ENCODE measurements at places on chromosomes 1 and 21.

GRCh38 chr1:193201021-193201420, 14.6 kb upstream of the B3GALT2 start:
- DNase-seq: no peak

- no peak for DNase-seq
These were observed 258.7 kb upstream of the SNX7 start for GRCh38 chr1:98402860-98403259.

GRCh38 chr1:176193663-176194062, 13.4 kb downstream of the COP1 start:
- no peak for DNase-seq

DNA sequence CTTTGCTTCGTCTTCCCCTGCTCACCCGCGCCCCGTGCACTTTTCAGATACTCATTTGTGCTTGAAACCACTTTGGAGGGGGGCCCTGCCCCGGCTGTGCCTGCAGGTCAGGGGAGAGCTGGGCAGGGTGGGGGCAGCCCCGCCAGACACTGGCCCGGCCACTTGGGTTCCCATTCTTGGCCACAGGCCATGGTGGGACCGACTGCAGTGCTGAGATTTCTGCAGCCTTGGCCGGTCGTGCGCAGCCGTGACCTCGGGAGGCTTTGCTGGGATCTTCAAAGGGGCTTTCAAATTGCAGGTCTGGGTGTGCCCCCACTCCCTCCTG, 54.5 kb upstream of the TTC34 start:
- no peak for DNase-seq

DNA sequence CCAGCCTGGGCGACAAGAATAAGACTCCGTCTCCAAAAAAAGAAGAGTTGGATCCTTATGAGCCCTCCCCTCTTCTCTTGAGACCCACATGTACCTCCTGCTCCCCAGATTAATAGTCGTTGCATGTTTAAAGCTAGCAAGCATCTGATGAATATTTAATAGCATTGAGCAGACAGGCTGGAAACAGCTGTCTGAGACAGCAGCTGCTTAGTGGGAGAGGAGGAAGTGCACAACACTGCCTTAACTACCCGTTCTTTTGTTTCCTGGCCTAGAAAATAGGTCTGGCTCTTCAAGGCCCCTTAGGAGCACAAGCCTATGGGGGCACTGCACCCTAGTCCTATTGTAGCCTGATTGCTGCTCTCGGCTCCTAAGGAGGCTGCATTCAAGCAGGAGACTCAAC, 17.3 kb upstream of the TMEM39B start:
- DNase-seq: no peak

DNA sequence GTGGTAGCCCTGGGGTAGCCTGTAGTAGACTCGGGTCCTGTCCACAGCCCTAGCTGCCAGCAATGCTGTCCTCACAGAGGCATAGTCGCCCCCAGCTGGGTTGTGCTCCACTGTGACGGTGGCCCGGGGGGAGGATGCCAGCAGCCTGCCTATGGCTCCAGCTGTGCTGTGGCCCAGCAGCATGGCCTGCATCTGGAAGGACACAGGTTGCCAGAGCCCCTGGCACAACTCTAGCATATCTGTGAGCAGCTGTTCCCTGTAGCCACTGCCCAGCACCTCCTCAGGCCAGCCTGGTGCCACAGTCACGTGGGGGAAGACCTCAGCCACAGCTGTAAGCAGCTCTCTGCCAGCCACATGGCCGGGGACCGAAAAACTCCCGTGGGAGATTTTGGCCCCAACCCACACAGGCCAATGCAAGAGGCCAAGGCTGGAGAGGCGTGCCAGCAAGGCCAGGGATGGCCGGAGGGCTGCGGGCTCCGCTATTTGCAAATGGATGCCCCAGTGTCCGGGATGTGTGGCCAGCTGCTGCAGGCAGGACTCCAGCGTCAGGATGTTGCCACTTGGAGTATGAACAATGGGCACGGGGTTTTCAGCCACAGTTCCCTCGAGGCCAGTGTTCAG, 13.9 kb downstream of the FAM151A start:
- DNase-seq: no peak

GRCh38 chr1:239886266-239886665, 205.4 kb upstream of the FMN2 start:
- DNase-seq: no peak

DNA sequence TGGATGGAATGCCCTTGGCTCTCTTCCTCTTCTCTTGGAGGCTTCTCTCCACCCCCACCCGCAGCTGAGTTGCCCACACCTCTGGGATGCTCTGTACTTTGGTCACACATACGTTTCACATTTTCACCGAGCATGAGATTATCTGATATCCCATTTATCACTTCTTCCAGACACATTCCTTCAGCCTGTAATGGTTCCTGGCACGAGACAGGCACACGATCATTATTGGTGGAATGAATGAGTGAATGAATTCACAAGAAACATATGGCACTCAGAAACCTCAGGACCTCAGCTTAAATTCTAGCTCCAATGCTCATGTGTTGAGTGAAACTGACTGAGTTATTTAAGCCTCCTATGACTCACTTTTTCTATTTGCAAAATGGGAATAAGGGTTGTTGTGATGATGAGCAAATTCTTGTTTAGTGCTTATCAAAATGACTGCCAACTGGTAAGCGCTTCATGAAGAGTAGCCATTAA, 242.7 kb upstream of the JUN start:
- DNase-seq: no peak

GRCh38 chr1:231935856-231936255, 309.3 kb downstream of the DISC1 start:
- DNase-seq: no peak

DNA sequence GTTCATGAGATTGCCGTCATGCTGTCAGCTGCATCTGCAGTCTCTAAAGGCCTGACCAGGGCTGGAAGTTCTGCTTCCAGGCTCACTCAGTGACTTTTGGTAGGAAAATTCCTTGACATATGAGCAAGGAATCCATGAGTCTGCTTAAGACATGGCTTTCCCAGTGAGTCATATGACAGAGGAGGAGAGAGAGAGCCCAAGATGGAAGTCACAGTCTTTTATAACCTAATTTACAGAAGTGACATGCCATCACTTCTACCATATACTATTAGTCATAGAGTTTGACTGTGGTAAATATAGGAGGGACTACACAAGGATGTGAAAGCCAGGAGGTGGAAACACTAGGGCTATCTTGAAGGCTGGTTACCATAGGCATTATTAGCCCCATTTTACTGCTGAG, 115.2 kb downstream of the ROR1 start:
- DNase-seq: no peak

- DNase-seq: no peak
These were observed 27.9 kb downstream of the PGM1 start for GRCh38 chr1:63621075-63621474.

GRCh38 chr1:93695411-93696005, 13.9 kb upstream of the BCAR3 start:
- DNase-seq: no peak

DNA sequence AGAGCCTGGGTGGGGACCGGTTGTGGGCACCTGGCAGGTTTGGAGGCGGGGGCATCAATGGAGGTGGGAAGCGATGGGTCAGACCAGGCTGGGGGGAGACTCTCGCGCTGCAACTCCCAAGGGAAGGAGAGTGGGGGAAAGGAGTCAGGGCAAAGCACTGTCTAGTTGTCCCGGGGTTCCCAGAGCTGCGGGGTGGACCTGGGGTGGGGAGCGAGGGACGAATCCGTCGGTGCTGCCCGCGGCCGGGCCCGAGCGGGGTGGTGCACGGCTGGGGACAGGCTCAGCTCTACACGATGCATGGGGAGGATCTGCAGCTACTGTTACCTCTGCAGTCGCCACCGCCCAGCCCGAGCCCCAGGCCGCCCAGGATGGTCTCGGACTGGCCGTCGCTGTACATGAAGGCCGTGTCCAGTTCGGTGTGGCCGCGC, 427 bp downstream of the AKR7A2 start:
- no peak for DNase-seq

DNA sequence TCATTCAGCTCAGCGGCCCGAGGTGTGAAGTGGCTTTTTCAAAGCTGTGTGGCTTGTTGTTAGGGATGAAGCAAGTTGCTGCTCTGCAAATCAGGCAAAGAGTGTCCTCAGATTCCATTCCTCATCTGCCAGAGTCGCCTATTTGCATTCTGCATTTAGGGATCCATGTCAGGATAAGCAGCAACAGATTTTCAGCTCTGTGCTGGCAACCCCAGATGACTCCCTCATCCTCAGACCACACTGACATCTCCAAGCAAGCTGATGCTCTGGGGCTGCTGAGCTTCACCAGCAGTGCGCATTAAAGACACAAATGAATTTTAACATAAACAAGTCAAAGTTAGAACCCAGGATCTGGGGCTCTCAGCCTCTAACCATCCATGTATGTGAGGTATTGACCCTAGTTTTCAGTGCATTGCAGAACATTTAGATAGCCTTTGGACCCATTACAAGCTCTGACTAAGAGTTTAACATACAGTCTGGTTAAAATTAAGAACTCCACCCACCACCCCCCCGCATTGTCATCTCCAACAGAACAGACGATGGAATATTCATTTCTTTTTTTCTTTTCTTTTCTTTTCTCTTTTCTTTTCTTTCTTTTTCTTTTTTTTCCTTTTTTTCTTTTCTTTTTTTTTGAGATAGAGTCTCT, 10.9 kb downstream of the CFAP107 start:
- no peak for DNase-seq

- DNase-seq: no peak
These were observed 57.6 kb downstream of the CD34 start for GRCh38 chr1:207853372-207853757.

DNA sequence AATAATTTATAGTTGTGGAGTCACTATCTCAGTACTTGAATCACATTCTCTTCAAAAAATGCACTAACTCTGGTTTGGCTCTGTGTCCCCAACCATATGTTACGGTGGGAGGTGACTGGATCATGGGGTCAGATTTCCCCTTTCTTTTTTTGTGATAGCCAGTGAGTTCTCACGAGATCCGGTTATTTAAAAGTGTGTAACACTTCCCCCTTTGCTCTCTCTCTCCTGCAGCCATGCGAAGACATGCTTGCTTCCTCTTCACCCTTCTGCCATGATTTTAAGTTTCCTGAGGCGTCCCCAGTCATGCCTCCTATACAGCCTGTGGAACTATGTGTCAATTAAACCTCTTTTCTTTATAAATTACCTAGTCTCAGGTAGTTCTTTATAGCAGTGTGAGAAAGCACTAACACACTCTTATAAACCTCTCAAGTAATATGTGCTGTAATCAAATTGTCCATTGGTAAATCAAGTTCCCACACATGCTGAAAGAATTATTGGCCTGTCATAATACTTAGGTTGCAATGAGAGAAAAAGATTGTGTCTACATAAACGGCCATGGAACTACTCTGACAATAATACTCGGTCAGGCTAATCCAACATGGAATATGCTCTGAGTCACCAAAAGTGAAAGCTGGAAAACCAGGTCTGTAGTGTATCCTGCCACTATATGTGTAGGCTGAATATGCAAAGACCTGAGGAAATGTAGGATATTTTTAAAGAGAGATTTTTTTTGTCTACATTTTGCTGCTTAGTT, 107.5 kb downstream of the SLC44A5 start:
- DNase-seq: no peak

DNA sequence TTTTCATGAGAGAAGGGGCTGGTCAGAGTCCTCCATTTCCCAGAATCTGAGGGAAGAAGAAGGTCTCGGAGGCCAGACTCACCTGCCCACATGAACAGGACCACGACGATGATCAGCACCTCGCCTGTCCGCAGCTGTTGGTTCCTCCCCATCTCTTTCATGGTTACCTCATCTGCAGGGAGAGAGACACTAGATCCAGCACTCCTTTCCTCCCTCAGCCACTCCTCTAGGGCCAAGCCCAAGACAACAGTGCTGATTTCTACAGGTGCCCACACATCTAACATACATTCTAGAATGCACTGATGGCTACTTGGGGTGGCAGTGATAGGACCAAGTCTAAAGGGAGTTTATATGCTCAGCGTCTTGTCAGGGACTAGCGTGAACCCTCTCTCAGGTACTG, 3.0 kb downstream of the FNDC5 start:
- DNase-seq: no peak

DNA sequence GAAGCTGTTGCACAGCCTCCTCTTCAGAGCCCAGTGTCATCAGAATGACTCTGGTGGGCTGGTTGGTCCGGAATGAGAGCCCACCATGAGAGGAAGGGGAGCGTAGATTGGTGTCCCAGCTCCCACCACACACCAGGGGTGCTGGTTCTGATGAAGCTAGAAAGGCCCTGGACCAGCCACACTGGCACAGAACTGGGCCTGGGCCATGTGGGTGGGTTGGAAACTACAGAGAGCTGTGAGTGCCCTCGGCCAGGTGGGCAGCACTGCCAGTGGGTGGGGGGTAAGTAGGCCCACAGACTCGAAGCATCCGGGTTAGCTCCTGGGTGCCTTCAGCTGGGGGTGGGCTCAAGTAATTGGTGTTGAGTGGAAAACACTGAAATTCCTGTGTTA, 11.6 kb upstream of the TFF1 start:
- no peak for DNase-seq

GRCh38 chr1:47651311-47652089, 213.7 kb downstream of the FOXD2 start:
- DNase-seq: peak; percentile 88

DNA sequence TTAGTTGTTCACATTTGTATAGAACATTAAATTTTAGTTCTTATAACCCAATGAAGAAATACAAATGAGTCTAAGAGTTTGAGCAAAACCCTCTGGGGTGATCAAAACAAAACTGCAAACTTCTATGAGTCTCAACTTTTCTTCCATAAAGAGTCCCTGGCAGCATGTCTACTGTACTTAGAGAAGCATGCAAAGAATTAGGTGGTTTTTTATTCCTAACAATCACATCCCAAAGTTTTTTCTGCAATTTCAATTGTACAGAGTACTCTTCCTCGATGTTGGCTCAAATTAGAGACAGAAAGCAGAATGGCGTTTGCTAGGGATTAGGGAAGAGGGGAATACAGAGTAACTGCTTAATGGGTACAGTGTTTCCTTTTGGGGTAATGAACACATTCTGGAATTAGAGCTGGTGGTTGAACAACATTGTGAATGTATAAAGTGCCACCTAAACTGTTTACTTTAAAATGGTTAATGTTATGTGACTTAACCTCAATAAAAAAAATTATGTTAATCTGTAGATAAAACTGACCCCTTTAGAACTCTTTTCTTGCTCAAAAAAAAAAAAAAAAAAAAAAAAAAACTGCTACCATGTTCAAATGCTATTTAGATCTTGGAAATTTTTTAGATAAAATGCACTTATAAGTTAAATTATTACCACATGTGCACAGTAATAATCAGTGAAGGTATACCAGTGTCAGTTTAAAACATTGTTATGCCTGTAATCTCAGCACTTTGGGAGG, 4.8 kb downstream of the RC3H1 start:
- no peak for DNase-seq

GRCh38 chr1:109764561-109765482, 1.1 kb upstream of the EPS8L3 start:
- no peak for DNase-seq

GRCh38 chr21:43341378-43342161, 85.4 kb downstream of the SIK1 start:
- DNase-seq: peak; percentile 27

Data from Caki2 (cell line).